ENCODE measurements at places on chromosomes 13 and 19.

- DNase-seq = no peak
Observed at GRCh38 chr13:80199585-80200292, 141.2 kb downstream of the SPRY2 start.

GRCh38 chr19:2225415-2226050 lies 10.6 kb downstream of the PLEKHJ1 start:
- no peak for DNase-seq

GRCh38 chr13:105587786-105588185 lies 947.7 kb downstream of the EFNB2 start:
- DNase-seq = no peak

- DNase-seq = peak; percentile 52
Observed at GRCh38 chr13:105979131-105980011, 556.1 kb downstream of the EFNB2 start.

DNA sequence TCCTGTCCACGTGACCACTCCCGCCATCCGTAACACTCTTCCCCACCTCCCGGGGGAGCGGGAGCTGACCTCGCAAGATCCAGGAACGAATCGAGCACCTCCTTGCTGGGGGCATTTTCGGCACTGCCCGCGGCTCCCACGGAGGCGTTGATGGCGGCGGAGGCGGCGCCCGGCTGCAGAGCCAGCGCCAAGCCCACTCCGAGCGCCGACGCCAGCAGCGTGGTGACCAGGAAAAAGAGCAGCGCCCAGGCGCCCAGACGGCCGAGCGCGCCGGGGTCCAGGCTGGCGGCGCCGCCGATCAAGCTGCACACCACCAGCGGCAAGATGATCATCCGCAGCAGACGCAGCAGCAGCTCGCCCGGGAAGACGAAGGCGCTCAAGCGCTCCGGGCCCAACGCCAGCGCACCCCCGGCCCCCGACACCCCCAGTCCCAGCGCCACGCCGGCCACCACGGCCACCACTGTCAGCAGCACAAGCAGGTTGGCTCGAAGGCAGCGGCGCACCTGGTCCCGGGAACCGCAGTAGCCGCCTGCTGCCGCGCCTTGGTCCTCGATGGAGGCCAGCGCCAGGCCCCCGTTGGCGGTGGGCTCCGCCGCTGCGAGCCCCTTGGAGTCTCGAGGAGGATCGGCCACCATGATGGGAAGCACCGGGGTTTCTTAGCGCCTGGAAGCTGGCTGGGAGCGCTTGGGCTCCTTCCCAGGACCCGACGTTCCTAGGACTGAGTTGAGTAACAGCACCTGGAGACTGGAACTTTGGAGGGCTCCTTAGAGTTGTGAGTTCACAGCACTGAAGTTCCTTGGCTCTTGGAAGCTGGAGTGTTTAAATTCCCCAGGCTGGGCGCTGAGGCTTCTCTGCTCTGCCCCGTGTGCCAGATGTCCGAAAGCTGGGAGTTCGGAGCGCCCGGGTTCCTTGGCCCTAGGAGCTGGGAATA lies 798 bp downstream of the SLC1A5 start:
- DNase-seq = peak; percentile 71

GRCh38 chr13:40596484-40596883 lies 70.0 kb downstream of the FOXO1 start:
- no peak for DNase-seq

GRCh38 chr19:47284324-47284899 lies 9.7 kb downstream of the INAFM1 start:
- DNase-seq = peak; percentile 86

GRCh38 chr19:43332058-43332922 lies 21.2 kb upstream of the CD177 start:
- DNase-seq = no peak

DNA sequence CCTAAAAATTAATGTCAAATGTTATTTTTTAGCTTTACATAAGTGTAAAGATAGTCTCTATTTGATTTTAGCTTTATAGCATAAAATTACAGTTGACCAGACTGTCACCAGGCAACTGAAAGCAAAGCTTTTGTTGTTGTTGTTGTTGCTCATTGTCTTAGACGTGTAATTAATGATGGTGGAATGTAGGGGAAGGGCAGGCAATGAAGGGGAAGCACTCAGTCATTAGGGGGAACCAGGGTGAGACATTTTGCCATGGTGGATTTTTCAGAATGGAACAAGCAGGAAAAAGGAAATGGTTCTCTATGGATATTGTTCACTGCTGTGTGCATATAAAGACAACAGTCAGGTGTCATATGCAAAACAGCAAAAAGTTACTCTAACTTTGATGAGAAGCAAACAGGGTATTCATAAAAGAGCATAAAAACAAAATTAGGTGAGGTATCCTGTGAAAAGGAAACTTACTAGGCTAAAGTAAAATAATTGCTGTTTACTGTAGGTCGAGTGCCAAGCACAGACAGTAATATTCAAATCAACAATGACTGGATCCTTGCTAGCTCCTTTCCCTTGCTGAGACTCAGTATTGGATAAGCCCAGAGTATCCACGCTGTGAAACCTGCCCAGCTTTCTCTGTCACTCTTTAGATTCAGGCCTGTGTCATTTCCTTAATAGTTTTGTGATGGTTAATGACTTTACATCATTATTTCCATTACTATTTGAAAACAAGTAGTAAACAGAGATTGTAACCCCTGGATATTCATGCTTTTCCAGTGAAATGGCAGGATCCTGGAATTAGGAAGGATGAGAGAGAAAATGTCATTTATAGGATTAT lies 110.5 kb downstream of the LRCH1 start:
- DNase-seq = no peak

DNA sequence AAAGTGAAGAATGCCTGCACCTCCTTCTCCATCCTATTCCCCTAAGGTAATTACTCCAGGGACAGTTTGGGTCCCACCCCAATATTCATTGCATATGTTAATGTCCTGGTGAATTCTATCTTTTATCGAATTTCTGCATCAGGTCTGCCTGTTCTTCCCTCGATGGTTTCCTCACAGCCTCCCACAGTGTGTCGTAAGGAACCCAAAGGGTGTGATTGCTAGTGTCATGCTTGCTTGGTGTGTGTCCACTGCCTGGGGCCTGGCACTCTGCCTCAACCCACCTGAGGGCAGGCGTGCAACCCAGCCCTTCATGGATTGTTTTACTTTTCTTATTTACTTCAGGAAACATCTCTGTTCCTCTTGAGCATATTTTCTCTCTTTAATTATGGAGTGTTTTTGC lies 60.2 kb upstream of the CYSLTR2 start:
- DNase-seq = no peak

GRCh38 chr13:22031702-22032286 lies 360.9 kb downstream of the FGF9 start:
- peak; percentile 31 for DNase-seq

DNA sequence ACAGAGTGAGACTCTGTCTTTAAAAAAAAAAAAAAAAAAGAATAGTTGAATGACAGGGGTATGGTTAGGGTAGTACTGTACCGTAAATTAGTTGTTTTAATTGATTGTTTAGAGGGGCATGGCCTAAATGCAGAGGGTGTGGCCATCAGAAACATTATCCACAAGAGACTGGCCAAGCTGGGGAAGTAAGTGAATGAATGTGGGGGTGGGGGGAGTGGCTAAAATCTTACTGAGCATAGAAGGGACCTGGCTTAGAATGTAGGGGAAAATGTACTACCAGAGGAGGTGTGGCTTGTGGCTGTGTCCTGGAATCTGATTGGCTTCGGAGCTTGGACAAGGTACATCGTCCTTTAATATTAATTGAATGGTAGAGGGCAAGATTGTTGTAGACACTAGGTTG lies 3.8 kb downstream of the BCL2L12 start:
- no peak for DNase-seq

DNA sequence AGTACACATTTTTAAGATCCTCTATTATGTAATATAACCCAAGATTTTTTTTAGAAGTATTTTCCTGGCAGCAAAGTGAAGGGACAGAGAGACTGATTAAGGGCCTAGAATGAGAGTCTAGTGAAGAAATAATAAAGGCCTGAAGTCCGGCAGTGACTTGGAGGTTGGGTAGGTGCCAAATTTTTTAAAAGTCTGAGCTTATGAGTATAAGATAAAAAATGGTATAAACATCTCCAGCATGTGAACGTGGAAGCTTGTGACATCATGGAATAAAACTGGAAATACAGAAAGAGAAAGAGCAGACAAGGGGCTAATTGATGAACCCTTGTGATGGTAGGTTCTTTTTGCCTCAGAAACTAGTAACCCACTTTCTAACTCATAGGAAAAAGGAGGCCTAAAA lies 174.6 kb downstream of the SUCLA2 start:
- no peak for DNase-seq

- DNase-seq = no peak
Observed at GRCh38 chr19:42083537-42083936, 7.6 kb downstream of the ZNF574 start.

DNA sequence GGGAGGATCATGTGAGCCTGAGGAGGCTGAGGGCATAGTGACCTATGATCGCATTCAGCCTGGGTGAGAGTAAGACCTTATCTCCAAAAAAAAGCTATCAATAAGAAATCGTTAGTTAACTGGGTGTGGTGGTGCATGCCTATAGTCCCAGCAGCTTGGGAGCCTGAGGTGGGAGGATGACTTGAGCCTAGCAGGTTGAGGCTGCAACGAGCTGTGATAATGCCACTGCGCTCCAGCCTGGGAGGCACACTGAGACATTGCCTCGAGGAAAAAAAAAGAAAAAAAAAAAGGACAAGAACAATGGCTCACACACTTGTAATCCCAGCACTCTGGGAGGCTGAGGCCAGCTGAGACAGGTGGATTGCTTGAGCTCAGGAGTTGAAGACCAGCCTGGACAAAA lies 16.2 kb downstream of the PSPC1 start:
- DNase-seq = peak; percentile 3

DNA sequence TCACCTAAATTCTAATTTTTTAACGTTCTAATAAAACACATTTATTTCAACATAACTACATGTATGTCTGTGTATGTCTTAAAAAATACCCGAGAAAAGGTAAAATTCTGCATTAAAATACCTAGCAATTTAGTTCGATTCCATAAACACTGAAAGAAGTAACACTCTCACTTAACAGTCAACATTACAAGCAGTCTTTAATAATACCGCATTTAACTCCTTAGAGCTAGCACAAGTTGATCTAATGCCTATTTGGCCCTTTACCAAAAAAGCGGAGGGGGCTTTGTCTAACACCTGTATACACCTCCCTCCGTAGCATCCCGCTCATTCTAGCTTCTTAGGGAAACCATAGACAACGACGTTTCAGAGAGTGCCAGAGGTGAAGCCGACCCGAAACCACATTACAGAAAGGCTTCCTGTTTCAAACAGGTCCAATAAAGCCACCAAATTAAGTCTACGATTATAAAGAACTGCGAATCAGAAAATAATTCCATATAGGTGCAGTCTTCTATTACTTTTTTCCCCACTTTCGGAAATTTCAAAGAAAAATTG lies 1.2 kb downstream of the SPART start:
- DNase-seq = peak; percentile 72

DNA sequence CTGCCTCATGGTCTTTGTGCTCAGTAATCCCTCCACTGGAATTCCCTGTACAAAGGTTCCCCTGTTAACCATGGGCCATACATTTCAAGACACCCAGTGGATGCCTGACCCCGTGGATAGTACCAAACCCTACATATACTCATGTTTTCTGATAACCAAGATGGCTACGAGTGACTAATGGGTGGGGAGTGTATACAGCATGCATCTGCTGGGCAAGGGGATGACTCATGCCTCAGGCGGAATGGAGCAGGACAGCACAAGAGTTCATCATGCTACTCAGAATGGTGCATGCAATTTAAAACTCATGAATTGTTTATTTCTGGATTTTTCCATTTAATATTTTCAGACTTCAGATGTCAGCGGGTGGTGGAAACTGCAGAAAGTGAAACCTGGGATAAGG lies 13.3 kb upstream of the FGF9 start:
- DNase-seq = no peak

- no peak for DNase-seq
Observed at GRCh38 chr13:47519626-47520025, 481.4 kb downstream of the SUCLA2 start.

DNA sequence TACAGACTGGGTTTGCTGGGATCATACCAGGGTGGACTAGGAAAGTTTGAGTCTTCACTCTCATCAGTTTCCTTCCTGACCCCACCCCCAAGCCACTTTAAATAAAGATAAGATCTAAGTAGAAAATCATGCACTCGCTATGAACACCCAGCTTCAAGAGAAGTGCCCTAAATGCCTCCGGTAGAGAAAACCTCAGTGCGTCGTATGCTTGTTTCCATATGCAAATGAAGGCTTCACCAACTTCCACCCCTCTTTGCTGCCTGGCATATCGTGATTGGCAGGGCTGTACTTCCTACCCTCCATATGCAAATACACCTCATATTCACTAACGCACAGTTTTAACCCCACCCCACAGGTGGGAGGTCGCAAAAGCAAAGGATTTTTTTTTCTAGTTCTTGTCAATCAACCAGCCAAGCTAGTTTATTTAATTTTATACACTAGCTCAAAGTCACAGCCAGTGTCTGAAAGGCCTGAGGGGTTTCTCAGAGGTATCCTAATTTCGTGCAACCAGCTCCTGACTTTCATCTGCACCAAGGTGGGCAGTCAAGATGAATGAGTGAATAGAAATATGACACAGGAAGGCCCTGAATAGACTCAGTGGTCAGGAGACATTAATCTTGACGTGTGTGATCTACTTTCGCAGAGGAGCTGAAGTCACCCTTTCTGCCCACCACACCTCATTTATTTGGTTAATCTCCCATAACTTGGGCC lies 121.1 kb upstream of the TSHZ3 start:
- no peak for DNase-seq

GRCh38 chr19:17441241-17442021 lies 7.0 kb downstream of the TMEM221 start:
- DNase-seq = peak; percentile 64

- no peak for DNase-seq
Observed at GRCh38 chr19:51450730-51451307, 7.4 kb downstream of the SIGLEC8 start.

- no peak for DNase-seq
Observed at GRCh38 chr13:40653527-40654318, 12.7 kb downstream of the FOXO1 start.

GRCh38 chr13:113906571-113906970 lies 42.7 kb upstream of the GAS6 start:
- no peak for DNase-seq

DNA sequence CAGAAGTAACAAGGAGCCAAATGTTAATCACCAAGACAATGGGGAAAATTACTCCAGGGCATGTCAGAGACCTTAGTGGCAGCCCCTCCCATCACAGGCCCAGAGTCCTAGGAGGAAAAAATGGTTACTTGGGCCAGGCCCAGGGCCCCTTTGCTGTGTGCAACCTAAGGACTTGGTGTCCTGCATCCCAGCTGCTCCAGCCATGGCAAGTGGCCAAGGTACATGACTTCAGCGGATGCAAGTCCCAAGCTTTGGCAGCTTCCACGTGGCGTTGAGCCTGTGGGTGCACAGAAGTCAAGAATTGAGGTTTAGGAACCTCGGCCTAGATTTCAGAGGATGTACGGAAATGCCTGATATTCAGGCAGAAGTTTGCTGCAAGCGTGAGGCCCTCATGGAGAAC lies 46.7 kb downstream of the OR10H4 start:
- no peak for DNase-seq

Measured in eye (tissue), 1 donor.